ENCODE measurements at places on chromosomes 6 and 20.

DNA sequence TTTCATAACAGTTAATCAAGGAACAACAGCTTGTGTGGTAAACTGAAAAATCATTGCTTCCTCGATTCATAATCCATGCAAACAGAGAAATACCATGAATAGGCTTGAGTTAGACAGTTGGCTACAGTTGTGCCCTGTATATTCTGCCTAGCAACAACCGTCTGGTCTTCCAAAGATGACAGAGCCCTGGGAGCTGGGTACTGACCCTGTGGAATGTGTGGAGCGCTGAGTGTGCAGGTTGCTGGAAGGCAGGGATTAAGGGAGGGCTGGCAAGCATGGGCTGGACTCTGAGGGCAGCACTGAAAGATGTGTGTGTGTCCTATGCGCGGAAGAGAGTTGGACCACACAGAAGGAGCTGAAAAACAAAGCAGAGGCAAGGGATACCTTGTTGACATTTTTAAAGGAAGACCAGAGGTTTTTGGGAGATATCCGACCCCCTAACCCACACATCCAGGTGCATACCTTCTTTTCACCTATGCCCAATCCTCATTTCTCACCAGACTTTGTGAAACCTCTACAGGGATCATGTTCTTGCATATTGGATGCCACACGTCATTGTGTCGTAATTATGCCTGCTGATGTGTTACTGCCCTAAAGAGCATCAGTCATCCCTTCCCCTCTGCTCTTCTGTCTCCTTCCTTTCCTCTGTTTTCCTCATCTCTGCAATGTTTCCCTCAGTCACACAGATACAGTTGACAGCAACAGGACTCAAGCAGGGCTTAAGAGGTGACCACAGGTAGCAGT lies 58.2 kb upstream of the VGLL2 start:
- no peak for DNase-seq

DNA sequence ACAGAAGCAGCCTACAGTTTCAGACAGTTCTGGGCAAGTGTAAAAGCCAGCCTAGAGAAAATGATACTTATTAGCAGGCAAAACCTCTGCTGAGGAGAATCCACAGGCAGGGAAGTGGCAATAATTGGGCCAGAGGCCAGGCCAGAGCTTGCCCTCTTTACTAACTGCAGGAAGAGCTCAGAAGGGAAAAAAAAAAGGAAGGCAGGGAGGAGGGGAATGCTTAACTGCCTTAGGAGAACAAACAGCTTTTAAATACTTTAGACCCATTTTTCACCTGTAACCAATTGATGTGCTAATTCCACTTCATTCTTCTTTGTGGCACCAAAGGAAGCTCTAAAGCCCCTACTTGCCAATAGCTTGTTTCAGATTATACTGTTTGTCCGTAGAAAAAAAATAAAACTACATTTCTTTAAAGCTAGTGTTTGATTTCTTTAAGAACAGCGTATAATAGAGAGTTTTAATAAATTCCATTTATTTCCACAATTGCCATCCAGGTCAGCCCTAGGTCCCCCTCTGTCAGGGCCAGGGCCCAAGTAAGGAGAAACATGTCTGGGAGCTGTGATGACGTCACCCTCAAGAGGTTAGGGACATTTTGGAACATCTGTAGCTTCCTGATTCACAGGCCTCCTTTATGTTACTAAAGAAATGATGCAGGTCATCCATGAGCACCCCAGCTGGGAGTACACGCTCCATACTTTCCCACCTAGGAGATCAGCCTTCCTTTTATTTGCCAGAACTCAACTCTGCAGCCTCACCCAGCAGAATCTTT lies 384.3 kb downstream of the CDC5L start:
- DNase-seq = no peak

GRCh38 chr6:12592634-12593033 lies 123.9 kb upstream of the PHACTR1 start:
- DNase-seq = no peak

DNA sequence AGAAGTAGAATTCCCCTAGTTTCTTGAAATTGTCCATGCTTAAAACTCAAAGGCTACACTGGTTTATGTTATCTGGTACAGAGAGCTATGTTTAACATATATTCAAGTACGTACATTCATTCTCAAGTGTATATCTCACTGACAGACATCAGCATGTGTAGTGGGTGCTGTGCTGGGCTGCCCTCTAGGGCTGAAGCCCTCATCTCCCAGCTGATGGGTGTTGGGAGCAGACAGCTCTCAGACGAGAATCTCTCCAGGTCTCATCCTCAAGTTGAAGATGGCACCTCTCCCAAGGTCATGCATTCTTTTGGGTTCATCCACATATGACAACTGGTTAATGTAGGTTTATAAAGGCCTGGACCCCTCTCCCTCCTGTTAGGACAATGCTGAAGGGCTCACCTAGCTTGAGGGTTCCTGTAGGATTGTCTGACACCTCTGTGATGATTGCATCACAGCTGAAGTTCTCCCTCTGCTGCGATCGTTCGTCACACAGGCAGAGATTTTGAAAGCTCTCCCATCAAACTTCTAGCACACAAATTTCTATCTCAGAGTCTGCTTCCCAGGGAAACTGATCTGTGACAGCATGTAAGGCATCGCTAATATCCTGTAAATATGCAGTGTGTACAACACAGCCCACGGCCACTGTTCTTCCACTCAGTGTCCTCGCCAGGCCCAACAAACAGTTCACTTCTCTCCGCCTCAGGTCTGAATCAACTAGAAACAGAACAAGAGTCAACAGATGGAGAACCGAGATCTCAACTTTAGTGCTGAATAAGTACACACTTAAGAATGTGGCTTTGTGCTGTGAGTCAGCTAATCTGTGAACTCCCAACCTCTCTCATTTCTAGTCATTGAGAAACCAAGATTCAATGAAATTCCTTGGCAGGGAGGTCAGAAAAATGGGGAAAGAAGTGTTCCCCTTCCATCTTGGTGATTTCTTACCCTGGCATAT lies 43.2 kb downstream of the PREP start:
- DNase-seq = no peak

GRCh38 chr6:42279144-42279781 lies 61.6 kb upstream of the MRPS10 start:
- DNase-seq = no peak

- peak; percentile 7 for DNase-seq
Measured at GRCh38 chr20:20824924-20825584, 112.6 kb upstream of the RALGAPA2 start.

DNA sequence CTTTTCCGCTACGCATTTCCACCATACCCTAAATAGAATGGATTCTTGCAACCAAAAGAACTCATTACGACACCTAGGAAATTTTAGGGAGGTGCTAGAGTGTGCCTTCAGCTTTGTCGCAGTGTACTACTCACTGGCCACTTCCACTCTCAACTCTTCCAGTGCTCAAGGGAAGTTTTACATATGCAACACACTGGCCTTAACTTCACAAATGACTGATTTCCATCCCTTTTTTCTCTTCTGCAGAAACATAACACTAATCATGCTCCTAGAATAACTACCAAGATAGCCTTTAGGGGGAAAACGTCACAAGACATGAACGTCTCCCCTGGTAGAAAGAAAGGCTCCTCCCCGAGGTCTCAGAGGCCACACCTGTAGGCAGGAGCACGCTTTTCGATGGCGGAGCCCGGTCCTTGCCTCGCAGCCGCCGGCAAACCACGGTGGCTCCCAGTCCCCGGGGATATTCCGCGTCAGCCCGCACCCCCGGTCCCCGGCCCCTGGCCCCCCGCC lies 584 bp downstream of the LYRM4 start:
- DNase-seq = peak; percentile 64

DNA sequence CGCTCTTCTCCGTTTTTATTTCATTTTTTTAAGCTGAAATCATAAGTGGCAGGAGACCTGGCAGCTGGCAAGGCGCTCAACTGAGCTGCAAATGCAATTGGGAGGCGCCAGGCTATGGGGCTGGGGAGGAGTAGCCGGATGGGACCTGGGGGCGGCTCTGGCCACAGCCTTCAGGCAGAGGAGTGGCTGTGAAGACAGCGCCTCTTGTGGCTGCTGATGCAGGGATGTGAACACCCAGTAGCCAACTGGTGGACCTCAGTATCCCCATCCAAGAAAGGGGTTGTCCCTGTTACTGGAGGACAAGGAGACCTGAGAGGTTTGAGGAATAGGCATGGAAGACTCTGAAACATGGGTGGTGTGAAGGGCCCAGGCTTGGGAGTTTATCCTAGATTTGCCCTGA lies 12.6 kb downstream of the KCNK17 start:
- DNase-seq = no peak

DNA sequence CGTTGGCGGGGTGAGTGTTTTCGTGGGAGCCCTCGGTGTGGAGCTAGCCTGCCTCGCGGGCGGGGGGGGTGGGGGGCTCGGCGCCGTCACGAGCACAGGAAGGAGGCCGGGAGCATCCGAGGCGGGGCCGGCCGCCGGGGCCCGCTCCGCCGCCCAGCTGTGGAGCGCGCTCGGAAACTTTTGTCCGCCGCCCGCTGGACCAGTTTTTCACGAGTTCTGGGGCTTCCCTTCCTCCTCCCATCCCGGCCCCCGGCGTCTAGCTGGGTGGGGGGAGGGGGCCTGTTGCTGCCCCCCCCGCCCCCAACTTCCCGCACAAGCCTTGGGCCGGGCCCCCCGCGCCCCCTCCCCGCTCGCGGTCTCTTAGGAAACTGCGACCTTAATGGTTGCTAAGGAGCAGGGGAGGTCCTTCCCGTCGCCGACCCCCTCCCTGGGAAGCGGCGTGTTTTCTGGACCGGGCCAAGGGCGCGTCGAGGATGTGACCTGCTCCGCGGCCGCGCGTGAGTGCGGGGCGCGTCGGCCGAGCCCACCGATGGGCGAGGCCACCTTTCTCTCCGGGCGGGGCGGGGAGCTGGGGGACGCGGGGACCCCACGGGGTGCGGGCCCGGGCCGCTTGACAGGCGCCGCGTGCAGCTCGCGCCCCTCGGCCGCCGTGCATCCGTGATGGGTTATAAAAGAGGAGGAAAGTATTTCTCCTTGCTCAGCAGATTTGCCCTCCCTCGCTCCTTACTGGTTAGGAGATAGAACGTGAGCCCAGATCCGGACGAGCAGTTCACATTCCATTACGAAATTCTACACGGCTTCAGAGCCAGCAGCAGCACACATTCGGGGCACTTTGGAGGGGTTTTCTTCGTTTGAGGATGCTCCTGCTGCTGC lies 1.4 kb downstream of the RREB1 start:
- DNase-seq = no peak

DNA sequence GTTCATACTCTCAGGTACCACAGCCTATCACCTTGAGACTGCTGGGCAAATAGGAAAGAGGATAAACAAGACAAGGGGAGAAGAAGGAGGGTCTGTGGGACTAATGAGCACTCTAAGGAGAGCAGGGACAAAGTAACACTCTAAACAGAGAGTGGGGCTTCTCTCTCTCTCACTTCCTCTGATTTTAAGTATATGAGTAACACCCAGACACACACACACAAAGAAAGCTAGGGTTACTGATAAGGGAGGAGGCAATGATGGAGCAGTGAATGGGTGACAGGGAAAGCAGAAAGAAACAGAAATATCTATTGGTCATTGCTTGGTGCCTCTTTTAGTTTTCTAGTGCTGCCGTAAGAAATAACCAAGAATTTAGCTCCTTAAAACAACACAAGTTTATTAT lies 96.2 kb upstream of the RNF217 start:
- no peak for DNase-seq

DNA sequence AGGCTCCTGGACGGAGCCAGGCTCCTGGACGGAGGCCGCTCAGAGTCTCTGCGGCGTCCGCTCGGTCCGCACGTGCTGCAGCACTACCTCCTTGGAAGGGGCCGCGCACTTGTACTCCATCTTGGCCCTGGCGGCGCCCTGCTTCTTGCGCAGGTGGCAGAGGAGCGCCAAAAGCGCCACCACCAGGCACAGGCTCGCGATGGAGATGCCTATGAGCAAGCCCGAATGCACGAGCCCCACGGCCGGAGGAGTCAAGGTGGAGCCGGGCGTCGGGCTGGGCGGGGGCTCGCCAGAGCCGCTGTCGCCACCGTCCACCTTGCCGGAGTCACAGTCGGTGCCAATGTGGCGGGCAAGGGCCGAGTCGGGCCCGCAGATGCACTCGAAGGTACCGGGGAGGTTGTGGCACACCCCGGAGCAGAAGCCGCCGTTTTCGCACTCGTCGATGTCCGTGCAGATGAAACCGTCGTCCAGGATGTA lies 1.7 kb downstream of the THBD start:
- DNase-seq = no peak

GRCh38 chr20:64153861-64154589 lies 10.2 kb upstream of the MYT1 start:
- no peak for DNase-seq

- no peak for DNase-seq
Measured at GRCh38 chr6:37373822-37374471, 20.2 kb downstream of the RNF8 start.

DNA sequence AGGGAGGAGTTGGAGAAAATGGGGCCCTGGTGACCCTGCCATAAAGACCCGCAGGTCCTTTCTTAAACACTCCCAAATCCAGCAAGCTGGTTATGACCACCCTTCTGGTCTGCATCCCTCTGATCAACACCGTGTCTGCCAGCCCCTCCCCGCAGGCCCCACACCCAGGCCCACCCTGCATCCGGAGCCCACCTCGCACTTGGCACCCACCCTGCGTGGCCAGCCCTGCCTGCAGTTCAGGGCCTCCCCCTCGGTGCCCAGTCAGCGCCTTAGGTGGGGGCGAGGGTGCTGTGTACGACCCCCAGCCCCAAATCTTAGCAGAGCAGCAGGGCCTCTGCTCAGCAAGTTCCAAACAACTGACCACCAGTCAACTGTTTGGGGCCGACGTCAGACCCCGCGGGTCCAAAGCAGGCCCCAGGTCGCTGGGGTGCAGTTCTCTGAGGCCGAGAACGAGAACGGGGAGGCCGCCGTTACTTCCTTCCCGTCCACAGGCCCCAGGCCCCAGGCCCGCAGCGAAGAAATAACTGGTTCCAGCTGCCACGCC lies 1.2 kb downstream of the ACSS1 start:
- no peak for DNase-seq

DNA sequence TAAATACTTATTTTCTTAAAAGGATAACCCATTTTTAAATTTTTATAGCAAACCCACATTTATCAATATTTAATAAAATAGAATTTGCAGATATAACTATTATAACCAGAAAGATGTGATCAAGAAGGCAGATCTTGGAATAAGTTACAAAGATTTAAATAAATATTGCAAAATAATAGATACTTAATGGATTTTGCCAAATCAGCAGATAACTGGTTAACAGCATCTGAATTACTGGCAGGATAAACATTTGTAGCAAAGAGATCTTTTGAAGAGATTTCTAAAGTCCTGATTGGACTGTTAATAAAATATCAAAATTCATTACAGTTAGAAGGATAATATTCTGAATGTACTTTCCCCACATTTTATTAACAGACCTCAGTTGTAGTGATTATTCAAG lies 144.2 kb downstream of the PDSS2 start:
- no peak for DNase-seq

DNA sequence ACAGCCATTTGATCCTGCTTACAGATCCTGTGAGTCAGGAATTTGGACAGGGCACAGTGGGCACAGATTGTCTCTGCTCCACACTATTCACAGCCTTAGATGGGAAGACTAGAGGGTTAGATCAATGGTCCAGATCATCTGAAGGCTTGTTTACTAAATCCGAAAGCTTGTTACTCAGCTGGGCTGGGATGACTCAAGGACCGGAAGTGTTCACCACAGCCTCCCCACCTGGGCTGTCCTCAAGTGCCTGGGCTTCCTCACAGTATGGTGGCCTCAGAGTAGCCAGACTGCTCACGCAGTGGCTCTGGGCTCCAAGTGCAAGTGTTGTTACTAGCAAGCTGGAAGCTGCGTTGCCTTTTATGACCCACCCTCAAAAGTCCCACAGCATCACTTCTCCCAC lies 75.4 kb upstream of the INSM1 start:
- no peak for DNase-seq
